ENCODE measurements at places on chromosomes 3 and 15.

- DNase-seq, result no peak
These were observed 57.9 kb downstream of the TIPARP start for GRCh38 chr3:156732261-156732660.

GRCh38 chr3:56397798-56398197 is 70.5 kb downstream of the ERC2 start:
- no peak for DNase-seq

- DNase-seq, result no peak
These were observed 51.4 kb upstream of the IQSEC1 start for GRCh38 chr3:13124631-13125030.

DNA sequence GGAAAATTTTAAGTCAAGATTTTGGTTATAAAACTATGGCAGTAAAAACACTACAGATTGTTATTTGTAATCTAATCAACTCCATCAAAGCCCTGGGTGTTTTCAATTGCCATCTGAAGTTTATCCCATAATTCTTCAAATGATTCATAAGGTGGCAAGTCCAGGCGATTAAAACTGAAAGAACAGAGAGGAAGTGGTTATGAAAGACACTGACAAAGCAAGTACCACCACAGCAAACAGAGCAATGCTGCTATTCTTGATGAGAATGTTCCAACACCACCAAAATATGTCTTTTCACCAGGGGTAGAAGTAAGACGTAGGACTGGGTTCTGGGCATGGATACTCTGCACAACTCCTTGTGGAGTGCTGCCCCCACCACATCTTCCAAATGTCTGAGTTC is 86.9 kb upstream of the PRTG start:
- DNase-seq, result no peak

DNA sequence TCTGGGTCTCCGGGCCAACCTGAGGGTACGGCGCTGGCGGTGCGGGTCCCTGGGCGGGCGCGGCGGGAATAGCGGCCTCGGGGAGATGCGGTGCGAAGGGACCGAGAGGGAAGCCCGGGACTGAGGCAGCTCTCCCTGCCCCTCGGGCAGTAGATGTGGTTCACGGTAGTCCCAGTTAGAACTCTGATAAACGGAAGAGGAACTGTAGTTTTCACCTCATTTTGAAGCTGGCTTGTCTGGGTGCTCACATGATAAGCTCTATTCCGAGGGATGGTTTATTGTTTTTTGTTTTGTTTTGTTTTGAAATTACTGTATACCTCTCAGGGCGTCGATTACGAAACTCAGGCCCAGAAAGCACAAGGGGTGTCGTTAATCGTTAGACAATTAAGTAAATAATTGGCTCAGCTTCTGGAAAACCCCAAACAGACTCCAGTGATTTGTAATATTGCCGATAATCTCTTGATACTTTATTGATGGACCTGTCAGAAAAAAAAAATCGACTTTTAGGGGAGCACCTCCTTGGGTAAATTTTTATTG is 413 bp downstream of the NUSAP1 start:
- DNase-seq, result no peak

DNA sequence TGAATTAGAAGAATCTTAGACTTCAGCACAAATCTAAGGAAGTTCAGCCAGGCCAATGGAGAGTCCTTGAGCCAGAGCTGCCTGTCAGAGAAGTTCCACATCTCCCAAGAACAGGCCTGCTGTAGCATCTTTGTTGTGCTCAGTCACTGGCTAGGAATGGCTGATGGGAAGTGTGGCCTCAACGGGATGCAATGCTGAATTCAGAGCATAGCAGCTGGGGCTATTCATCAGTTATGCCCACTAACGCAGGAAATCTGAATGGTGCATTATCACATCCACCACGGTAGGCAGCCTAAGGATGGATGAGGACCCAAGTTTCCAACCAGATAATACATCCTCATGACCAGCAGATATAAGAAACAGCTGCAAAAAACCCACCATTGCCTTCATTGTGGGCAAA is 3.2 kb upstream of the EIF1B start:
- no peak for DNase-seq

- DNase-seq, result no peak
These were observed 181.9 kb downstream of the PDZRN3 start for GRCh38 chr3:73442886-73443285.

- no peak for DNase-seq
These were observed 202.2 kb upstream of the CMC1 start for GRCh38 chr3:28039234-28039633.

GRCh38 chr3:107841831-107842230 is 249.0 kb downstream of the CD47 start:
- DNase-seq, result no peak

- DNase-seq, result no peak
These were observed 62.7 kb downstream of the NPTN start for GRCh38 chr15:73570355-73571032.

- DNase-seq, result no peak
These were observed 107.8 kb upstream of the BOC start for GRCh38 chr3:113103588-113103987.

GRCh38 chr3:50536471-50537180 is 30.9 kb downstream of the C3orf18 start:
- DNase-seq, result no peak

- DNase-seq, result peak; percentile 51
These were observed 242.5 kb downstream of the CADPS start for GRCh38 chr3:62632510-62633294.

DNA sequence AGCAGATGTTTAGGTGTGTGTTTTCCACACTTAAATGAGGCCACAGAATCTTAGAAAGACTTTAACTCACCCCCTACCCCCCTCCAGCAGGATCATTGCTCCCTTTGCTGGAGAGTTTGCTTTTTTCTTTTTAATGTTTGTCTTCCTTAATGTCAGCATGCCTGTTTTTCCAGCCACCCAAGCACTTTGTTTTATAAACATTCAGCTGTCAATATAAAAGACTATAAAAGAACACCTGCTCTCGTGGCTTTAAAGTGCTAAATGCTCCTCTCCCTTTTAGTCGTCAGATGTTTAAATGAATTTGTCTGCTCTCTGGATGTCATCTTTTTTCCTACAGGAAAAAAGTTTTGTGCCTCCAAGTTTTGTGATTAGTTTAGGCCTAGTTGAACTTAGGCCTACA is 61.7 kb downstream of the SIDT1 start:
- no peak for DNase-seq

DNA sequence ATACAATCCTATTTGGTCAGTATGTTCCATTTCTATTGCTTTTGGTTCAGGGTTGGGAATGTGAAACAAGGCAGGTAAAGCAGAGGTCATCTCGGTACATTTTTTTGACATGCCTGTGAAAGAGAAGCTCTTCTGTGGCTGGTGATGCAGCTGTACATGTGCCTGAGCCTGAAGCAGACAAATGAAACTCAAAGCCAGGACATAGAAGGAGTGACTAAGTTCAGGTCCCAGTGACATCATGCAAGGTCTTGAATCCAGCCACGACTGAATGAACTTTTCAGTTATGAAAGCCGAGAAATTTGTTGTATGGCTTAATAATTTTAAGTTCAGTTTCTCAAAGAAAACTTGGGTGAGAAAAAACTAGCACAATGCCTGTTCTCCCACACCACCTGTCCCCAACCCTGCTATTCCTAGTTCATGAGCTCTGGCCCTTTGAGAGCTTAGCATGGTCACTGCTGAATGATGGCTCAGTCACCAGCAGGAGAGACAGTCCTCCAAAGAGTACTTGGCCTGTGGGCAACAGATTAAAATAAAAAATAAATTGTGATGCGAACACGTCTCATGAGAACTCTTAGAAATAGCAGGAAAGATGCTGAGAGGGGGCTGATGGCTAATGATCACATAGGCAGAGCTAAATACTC is 600.2 kb upstream of the GRM7 start:
- DNase-seq, result no peak

- peak; percentile 64 for DNase-seq
These were observed 17.0 kb upstream of the AVEN start for GRCh38 chr15:34055868-34056595.

DNA sequence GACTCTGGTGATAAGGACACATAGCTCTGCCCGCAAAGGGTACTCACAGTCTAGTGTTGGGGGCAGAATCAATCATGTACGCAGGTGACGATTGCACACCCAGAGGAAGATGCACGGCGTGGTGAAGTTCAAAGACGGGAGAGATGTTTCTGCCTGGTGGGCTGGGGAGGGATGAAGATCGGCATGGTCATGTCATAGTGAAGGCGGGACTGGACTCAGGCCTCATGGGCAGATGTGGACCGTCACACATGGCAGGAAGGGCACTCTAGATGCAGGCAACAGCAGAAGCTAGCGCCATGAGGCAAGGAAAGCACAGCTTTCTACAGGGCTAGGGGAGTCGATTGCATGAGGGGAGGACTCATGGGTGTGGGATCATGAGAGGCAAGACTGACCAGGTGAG is 240.6 kb downstream of the OPA1 start:
- no peak for DNase-seq

- no peak for DNase-seq
These were observed 14.3 kb downstream of the CXCR6 start for GRCh38 chr3:45957586-45957985.

DNA sequence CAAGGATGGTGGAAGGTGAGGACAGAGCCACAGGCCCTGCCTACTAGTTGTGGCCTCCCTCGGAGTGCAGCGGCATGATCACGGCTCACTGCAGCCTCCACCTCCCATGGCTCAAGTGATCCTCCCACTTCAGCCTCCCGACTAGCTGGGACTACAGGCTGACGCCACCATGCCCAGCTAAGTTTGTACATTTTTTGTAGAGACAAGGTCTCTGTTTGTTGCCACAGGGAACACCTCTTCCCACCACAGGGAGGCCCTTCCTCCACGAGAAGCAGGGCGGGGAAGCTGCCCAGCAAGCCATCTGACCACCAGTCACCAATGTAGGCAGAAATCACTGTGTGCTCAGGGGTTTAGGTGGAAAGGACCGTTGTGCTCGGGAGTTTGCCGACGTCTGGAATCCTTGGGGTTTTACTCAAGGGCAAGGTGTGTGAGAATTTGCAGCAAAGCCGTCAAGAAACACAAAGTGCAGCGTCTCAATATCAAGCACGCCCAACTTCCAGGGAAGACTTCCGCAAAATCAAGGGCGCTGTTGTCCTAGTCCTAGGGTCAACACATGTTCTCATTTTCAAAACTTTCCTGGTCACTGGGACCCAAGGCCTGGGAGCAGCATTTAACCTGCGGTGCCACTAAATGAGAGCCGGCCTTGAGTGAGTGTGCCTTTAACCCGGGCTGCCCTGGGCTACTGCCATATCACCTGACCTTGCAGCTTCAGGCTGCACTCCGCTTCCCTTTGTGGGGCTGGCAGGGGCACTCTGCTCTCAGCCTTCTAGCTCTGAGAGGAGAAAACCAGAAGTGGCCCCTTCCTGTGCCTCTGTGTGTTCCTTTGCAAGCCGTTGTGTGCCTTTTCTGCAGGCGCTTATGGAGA is 65.7 kb downstream of the SLC12A8 start:
- no peak for DNase-seq

- DNase-seq, result no peak
These were observed 209.4 kb upstream of the DPH6 start for GRCh38 chr15:35755237-35755802.

DNA sequence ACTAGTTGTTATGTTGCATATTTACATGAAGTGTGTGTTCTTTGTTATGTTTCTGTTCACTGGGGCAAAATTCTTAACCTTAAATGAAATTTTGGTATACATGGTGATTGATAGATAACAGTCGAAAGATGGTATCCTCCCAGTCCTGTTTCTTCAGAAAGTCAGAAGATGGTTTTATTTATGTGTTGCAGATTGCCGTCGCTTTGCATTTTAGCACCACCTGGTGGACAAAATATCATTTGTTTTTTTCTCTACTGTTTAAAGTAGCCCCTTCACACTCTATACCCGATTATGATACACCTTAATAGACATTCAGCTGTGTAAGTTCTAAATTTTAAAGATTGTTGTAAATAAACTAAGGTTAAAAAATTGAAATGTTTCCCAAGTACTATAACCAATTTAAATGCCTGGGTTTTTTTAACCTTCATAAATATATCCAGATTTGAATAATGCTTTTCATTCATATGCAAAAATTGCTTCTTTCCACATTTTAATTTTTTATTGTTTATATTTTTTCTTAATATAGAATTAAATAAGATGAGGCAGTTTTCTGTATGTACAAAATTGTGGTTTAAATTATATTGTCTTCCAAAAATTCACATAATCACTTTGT is 152.2 kb downstream of the ALCAM start:
- peak; percentile 66 for DNase-seq

DNA sequence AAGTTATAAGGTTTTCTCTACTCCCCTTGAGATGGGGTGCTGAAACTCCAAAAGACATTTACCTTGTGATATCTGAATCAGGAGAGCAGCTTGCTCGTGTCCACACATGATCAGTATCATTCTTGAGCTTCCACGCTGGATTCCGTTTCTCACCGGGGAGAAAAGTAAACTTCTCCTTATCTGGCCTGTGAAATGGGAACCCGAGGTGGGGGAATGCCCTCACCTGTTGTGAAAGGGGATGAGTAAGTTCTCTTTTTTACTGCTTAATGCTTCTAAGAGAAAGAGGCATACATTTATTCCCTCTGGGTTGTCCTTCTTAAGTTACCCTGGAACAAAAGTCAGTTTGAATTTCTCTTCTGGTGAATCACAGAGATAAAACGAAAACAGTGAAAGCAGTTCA is 440.5 kb upstream of the ADAMTS9 start:
- DNase-seq, result no peak

GRCh38 chr3:18369551-18370185 is 55.5 kb downstream of the SATB1 start:
- no peak for DNase-seq

GRCh38 chr3:100864471-100865250 is 128.6 kb downstream of the ABI3BP start:
- DNase-seq, result no peak

- DNase-seq, result no peak
These were observed 120.6 kb downstream of the CPNE4 start for GRCh38 chr3:131914090-131914691.

DNA sequence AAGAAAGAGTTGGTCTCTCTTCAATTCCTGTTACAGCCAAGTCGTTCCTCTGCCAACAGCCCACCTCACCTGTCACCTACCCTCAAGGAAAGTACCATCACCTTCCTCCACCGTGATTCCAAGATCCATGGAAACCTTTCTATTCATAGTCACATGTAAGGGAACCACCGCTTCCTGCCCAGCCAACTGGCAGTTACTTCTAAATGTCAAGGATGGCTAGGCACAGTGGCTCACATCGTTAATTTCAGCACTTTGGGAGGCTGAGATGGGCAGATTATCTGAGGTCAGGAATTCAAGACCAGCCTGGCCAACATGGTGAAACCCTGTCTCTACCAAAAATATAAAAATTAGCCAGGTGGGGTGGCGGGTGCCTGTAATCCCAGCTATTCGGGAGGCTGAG is 82.8 kb downstream of the FOXP1 start:
- DNase-seq, result no peak

GRCh38 chr15:100900136-100900794 is 18.9 kb upstream of the LRRK1 start:
- DNase-seq, result no peak

GRCh38 chr3:119311081-119311925 is 17.1 kb downstream of the ARHGAP31 start:
- DNase-seq, result peak; percentile 93

DNA sequence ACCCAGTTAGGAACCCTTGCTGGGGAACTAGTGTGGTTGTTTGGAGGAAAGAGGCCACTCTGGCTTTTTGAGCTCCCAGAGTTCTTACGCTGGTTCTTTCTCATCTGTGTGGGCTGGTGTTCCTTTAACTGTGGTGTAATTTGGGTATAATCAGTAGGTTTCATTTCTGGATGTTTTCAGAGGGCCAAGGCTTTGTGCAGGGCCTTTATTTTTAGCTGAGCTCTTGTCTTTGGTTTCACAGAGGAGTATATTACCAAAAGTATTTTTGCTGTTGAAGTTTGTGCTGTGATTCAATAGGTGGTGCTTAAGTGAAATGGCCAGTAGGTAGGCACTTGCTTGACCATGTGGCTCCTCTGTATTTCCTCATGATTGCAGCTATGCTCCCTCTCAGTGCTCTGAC is 357.9 kb downstream of the KCNH8 start:
- no peak for DNase-seq

GRCh38 chr15:78629031-78629715 is 8.4 kb upstream of the CHRNA3 start:
- no peak for DNase-seq

Measured in RPMI7951 (cell line).